B cell (primary cell): ENCODE measurements at places on chromosomes 3 and 15. TPM values are rescaled to one million over a fixed set of nuclear protein-coding genes. Genes with fewer than 3 reads are reported as not detected.

DNA sequence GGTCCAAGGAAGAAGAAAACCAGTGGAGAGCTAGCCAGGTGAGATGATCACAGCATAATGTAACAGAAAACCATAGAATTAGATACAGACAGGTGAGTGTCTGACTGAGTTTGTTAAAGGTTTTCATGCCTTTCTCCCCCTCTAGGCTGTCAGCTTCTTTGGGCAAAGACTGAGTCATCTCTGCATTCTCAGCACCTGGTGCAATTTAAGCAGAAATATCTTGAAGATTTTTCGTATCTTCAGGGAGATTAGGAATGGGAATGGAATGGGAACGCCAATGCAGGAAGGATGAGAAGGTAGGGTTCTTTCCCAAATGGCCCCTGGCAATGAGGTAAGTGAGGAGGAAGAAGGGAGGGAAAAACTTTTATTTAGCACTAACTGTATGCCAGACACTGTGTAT lies 122.0 kb upstream of the SLC7A14 start:
- no peaks in the 10 kb centered on the region for H3K36me3 ChIP-seq
- H3K4me3 ChIP-seq, result no peak overlapping the region
- H3K27ac ChIP-seq, result no peak overlapping the region
- DNase-seq, result no peak

GRCh38 chr3:37308247-37308646 lies 133.9 kb upstream of the LRRFIP2 start:
- no peaks in the 10 kb centered on the region for H3K27me3 ChIP-seq
- no peak overlapping the region for H3K4me3 ChIP-seq
- H3K36me3 ChIP-seq, result peaks cover 19% of the 10 kb centered on the region
- H3K4me1 ChIP-seq, result no peaks in the 10 kb centered on the region

DNA sequence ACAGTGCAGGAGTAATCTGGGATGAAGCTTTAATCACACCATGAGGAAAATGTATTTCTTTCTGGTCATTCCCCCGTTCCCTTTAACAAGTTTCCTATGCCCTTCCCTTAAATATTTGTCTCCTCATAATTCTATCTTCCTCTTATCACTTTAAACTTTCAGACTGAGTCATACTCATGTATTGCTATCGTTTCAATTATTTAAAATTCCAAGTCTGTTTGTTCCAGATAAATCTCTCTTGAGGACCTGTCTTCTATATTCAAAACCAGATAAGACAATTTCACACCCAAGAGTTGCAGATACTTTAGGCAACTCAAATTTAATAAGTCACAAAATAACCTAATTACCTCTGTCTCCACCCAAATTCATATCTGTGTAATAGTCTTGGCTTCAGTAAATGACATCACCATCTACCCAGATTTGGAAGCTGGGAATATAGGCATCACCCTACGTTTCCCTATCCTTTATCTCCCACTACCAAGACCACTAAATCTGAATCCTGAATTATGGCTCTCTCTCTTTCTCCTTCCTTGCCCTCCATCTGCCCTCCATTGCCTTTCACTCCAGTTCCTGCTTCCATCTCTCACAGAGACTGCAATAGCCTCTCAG lies 220.1 kb downstream of the PYDC2 start:
- H3K36me3 ChIP-seq, result no peaks in the 10 kb centered on the region
- H3K27ac ChIP-seq, result no peak overlapping the region
- DNase-seq, result no peak
- H3K4me3 ChIP-seq, result no peak overlapping the region
- no peaks in the 10 kb centered on the region for H3K27me3 ChIP-seq

DNA sequence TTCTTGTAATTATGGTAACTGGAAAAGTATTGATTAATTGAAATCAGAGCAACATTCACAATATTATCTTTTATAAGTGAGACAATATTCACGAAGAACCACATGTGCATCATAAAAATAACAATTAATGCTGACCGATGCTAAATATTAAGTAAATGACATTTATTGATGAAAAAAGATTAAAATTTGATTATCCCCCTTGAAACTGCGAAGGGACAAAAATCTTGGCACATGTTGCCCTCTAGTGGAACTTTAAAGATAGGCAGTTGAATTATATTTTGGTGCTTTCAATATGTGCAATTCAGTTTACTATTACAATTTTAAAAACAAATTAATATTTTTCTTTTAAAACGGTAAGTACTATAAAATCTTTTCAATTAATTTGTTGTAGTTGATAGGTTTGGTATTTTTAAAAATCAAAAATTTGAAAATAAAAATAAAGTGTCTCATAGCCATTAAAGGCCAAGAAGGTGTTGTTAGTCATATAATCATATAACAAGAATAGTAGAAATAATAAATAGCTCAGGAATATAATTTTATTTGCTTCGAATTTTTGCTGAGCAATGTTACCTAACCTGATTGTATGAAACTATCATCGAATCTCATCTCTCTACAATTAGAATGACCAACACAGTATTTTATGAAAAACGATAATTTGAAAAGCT lies 270.2 kb downstream of the ROBO1 start:
- no peak overlapping the region for H3K27ac ChIP-seq
- no peak overlapping the region for H3K4me3 ChIP-seq
- H3K36me3 ChIP-seq, result no peaks in the 10 kb centered on the region
- no peaks in the 10 kb centered on the region for H3K27me3 ChIP-seq
- no peaks in the 10 kb centered on the region for H3K4me1 ChIP-seq
- no peak for DNase-seq

GRCh38 chr3:132723024-132723950 lies 1.1 kb upstream of the NPHP3 start:
- peaks cover 17% of the 10 kb centered on the region for H3K4me1 ChIP-seq
- peak; percentile 10 for DNase-seq
- peak overlapping the region; percentile 3 for H3K27ac ChIP-seq
- H3K36me3 ChIP-seq, result peaks cover 4% of the 10 kb centered on the region
- peak overlapping the region; percentile 66 for H3K4me3 ChIP-seq
- H3K27me3 ChIP-seq, result no peaks in the 10 kb centered on the region

- no peaks in the 10 kb centered on the region for H3K27me3 ChIP-seq
- peaks cover 4% of the 10 kb centered on the region for H3K36me3 ChIP-seq
- no peak for DNase-seq
- H3K4me3 ChIP-seq, result no peak overlapping the region
- peak overlapping the region; percentile 78 for H3K27ac ChIP-seq
Observed at GRCh38 chr3:56782906-56783305, 18.8 kb downstream of the ARHGEF3 start.

DNA sequence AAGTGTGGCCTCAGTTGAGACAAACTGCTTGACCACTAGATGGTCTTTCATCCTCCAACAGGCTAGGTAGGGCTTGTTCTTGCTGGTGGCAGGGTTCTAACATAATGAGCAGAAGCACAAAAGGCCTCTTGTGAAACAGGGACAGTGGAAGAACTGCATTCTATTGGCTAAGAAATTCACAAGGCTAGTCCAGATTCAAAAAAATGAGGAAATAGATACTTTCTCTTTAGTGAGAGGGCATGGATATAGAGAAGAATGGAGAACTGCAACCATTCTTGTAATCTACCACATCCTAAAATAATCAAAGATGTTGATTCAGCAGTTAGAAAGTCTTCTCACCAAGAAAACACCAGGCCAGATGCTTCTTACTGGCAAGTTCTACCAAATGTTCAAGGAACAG lies 143.7 kb upstream of the LRIG1 start:
- H3K4me1 ChIP-seq, result no peaks in the 10 kb centered on the region
- no peak overlapping the region for H3K4me3 ChIP-seq
- no peaks in the 10 kb centered on the region for H3K27me3 ChIP-seq
- H3K36me3 ChIP-seq, result no peaks in the 10 kb centered on the region
- DNase-seq, result no peak
- no peak overlapping the region for H3K27ac ChIP-seq

- no peak overlapping the region for H3K27ac ChIP-seq
- no peaks in the 10 kb centered on the region for H3K27me3 ChIP-seq
- H3K4me1 ChIP-seq, result no peaks in the 10 kb centered on the region
- no peak overlapping the region for H3K4me3 ChIP-seq
- no peak for DNase-seq
- H3K36me3 ChIP-seq, result peaks cover 13% of the 10 kb centered on the region
Observed at GRCh38 chr3:37283011-37283410, 108.6 kb upstream of the LRRFIP2 start.

- peaks cover 32% of the 10 kb centered on the region for H3K36me3 ChIP-seq
- no peaks in the 10 kb centered on the region for H3K27me3 ChIP-seq
- peak overlapping the region; percentile 1 for H3K27ac ChIP-seq
- peak overlapping the region; percentile 61 for H3K4me3 ChIP-seq
- peak; percentile 87 for DNase-seq
Observed at GRCh38 chr15:90885432-90886290, 1.4 kb downstream of the FES start.

DNA sequence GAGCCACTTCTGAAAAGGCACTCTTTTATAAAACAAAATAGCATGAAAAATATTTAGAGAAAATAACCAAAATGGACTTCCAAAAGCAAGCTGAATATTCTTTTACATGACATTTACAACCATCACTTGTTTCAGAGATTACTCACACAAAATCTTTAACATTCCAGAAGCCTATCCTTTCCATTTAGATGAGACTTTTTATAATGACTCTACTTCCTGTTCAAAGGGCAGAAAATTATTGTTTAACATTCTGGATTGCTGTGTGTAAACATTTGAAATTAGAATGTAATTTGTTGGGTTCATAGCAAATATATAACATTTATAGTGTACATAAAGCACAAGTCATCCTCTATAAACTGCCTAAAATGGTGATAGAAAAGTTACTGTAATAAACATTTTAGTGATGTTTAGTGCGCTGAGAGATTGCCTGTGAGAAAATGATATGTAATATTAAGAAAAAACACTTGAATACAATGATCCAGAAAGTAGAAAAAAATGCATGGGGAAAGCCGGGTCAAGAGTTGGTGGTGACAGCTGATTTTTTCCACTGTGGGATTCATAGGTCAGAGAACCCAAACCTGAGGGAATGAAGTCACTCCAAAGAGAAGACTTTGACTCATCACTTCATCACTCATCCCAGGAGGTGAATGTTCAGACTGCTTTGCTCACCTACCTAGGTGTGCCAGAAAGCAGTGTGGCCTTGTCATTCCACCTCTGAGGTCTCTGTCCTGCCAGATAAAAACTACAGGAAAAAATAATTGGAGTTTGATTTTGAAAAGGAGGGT lies 305.8 kb downstream of the ARPP21 start:
- H3K36me3 ChIP-seq, result no peaks in the 10 kb centered on the region
- H3K4me1 ChIP-seq, result no peaks in the 10 kb centered on the region
- H3K27ac ChIP-seq, result no peak overlapping the region
- no peak for DNase-seq

- H3K36me3 ChIP-seq, result no peaks in the 10 kb centered on the region
- H3K27ac ChIP-seq, result no peak overlapping the region
- H3K4me1 ChIP-seq, result no peaks in the 10 kb centered on the region
- H3K4me3 ChIP-seq, result no peak overlapping the region
Observed at GRCh38 chr3:29576675-29577074, 295.8 kb downstream of the RBMS3 start.

GRCh38 chr3:133362539-133362938 lies 37.3 kb upstream of the BFSP2 start:
- no peaks in the 10 kb centered on the region for H3K36me3 ChIP-seq
- no peaks in the 10 kb centered on the region for H3K27me3 ChIP-seq
- DNase-seq, result no peak
- no peak overlapping the region for H3K27ac ChIP-seq
- no peak overlapping the region for H3K4me3 ChIP-seq
- no peaks in the 10 kb centered on the region for H3K4me1 ChIP-seq

The GOLGA8H gene
- 0.19 TPM in 1 of 2 replicates, not detected in the other for total RNA-seq

The CLDN1 gene
- total RNA-seq, result not detected in 2 replicates

The SENP8 gene
- total RNA-seq, result 0.41 and 0.62 TPM in 2 replicates

The SGO1 gene
- 6.4 and 6.7 TPM in 2 replicates for total RNA-seq

The ASB14 gene
- total RNA-seq, result not detected in 2 replicates
